ENCODE measurements at places on chromosomes 5 and 9. TPM values are rescaled to one million over a fixed set of nuclear protein-coding genes. Genes with fewer than 3 reads are reported as not detected.

GRCh38 chr9:135249191-135249590 lies 161.7 kb downstream of the OLFM1 start:
- H3K36me3 ChIP-seq: no peaks in the 10 kb centered on the region
- no peak overlapping the region for H3K4me3 ChIP-seq
- no peak for DNase-seq
- H3K27ac ChIP-seq: no peak overlapping the region
- H3K4me1 ChIP-seq: no peaks in the 10 kb centered on the region
- H3K27me3 ChIP-seq: no peaks in the 10 kb centered on the region

DNA sequence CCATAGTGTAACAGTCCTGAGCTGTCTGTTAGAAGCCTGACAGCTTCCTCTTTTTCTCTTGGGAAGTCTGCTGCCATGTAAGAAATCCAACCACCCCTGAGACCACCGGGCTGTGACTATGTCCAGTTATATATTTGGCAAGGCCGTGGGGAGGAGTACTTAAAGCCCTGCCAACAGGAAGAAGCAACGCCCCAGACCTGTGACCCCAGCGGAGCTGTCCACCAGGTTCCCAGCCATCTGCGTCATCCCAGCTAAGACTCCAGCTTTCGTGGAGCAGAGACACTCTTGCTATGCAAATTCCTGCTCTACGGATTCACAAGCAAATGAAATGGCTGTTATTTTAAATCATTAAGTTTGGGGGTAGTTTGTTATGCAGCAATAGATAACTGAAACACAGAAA lies 417.3 kb downstream of the TLE4 start:
- H3K4me3 ChIP-seq: no peak overlapping the region
- H3K36me3 ChIP-seq: no peaks in the 10 kb centered on the region
- H3K4me1 ChIP-seq: no peaks in the 10 kb centered on the region
- H3K27me3 ChIP-seq: no peaks in the 10 kb centered on the region

DNA sequence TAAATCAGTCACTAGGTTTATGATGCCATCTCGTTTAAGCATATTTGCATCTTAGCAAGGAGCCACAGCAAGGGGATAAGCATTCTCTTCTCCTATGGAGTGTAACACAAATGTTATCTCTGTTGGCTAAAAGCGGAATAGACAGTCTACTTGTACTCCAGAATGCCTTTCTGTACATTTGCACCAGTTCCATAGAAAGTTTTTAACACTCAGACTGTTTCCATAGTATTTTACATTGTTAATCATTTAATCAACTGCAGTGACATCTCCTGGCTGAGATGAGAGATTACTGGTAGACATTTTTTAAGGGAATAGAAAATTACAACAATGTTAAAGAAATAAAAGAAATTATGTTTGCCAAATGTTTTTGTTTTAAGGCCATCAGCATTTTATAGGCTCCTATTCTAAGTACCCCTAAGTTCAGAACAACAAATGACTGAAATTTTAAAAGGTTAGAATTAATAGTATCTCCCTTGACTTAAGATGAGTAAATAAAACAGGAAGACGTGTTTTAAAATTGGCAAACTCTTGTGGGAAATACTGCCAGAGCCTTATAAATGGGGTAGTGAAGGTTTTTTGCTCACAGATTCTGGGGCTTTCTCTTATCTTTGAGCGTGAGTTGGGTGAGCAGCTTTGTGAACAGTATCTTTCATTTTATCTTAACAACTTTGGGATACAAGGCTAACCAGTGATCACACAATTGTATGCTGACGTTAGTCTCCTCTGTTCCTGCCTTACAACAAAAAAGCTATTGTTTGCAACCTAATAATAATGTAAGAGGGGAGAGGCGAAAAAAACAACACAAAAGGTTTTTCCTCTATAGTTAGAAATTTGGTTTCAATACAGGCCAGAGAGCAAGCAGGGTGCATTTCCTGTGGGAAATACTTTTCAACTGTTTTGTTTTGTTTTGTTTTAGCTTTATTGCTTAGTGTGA lies 294.3 kb downstream of the FBXL7 start:
- H3K27me3 ChIP-seq: no peaks in the 10 kb centered on the region
- H3K36me3 ChIP-seq: no peaks in the 10 kb centered on the region
- no peak overlapping the region for H3K27ac ChIP-seq
- no peaks in the 10 kb centered on the region for H3K4me1 ChIP-seq

Gene PRR16
- 0.27 TPM for total RNA-seq

Gene SRA1
- total RNA-seq: 25.6 TPM

Gene CCDC180
- total RNA-seq: 7.1 TPM

DNA sequence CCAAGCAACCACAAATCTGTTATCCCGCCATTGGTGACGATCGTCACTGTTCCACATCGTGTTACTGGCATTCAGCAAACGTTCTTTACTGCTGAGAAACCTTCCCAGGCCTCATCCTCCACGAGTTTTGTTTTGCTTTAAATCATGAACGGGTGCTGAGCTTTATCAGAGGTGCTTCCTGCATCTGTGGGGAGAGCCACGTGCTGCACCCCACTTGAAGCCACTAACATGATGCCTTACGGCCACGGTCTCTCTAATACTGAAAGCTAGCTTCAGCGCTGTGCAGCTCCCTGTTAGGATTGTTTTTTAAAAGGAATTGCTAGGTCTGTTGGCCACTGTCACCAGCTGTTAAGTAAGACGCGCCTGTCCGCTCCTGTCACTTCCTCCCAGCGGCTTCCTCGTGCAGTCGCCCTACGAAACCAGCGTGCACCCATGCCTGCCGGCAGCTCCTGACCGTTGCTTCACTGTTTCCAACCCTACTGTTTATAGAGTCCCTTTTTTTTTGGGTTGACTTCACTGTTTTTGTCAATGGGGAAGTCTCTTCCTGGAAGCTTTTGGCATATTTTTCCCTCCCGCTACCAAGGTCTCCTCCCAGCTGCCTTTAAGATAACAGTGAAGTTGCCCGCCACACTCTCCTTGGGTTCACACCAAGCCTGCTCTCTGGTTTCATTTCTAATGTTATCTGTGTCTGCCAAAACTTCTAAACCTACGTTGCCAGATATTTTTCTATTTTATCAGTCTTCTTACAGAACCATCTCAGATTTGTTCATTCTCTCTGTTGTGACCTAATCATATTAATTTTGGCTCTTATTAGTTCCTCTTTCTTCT lies 20.3 kb downstream of the LPCAT1 start:
- H3K27ac ChIP-seq: peak overlapping the region; percentile 91
- H3K27me3 ChIP-seq: no peaks in the 10 kb centered on the region

DNA sequence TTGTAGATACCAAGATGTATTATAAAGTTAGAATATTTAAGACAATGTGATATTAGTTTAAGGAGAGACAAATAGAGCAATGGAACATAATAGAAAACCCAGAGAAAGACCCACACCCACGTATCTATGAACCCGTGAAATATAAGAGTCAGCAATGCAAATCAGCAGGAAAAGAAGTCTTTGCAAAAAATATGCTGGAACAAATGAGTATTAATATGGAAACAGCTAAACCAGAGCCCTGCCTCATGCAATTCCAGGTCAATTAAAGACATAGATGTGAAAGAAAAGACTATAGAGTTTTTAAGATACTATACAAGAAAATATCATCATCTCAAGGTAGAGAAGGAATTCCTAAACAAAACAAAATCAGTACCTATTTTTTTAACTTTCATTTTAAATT lies 23.1 kb upstream of the IL3 start:
- DNase-seq: no peak
- no peak overlapping the region for H3K27ac ChIP-seq
- no peaks in the 10 kb centered on the region for H3K4me1 ChIP-seq
- H3K27me3 ChIP-seq: no peaks in the 10 kb centered on the region
- H3K36me3 ChIP-seq: no peaks in the 10 kb centered on the region
- H3K4me3 ChIP-seq: no peak overlapping the region

- DNase-seq: no peak
- H3K36me3 ChIP-seq: no peaks in the 10 kb centered on the region
- H3K4me3 ChIP-seq: no peak overlapping the region
- peaks cover 61% of the 10 kb centered on the region for H3K27me3 ChIP-seq
- no peak overlapping the region for H3K27ac ChIP-seq
Observed at GRCh38 chr5:38453921-38454320, 102.5 kb downstream of the LIFR start.

GRCh38 chr9:36948051-36948450 lies 86.0 kb downstream of the PAX5 start:
- peaks cover 36% of the 10 kb centered on the region for H3K4me1 ChIP-seq
- H3K27me3 ChIP-seq: no peaks in the 10 kb centered on the region
- H3K36me3 ChIP-seq: peaks cover 58% of the 10 kb centered on the region
- H3K27ac ChIP-seq: peak overlapping the region; percentile 30
- no peak for DNase-seq
- no peak overlapping the region for H3K4me3 ChIP-seq

Data from B cell (primary cell).